ENCODE measurements at places on chromosomes 4 and X.

- DNase-seq = no peak
These were observed 98.8 kb upstream of the SPRY1 start for GRCh38 chr4:123297836-123298235.

DNA sequence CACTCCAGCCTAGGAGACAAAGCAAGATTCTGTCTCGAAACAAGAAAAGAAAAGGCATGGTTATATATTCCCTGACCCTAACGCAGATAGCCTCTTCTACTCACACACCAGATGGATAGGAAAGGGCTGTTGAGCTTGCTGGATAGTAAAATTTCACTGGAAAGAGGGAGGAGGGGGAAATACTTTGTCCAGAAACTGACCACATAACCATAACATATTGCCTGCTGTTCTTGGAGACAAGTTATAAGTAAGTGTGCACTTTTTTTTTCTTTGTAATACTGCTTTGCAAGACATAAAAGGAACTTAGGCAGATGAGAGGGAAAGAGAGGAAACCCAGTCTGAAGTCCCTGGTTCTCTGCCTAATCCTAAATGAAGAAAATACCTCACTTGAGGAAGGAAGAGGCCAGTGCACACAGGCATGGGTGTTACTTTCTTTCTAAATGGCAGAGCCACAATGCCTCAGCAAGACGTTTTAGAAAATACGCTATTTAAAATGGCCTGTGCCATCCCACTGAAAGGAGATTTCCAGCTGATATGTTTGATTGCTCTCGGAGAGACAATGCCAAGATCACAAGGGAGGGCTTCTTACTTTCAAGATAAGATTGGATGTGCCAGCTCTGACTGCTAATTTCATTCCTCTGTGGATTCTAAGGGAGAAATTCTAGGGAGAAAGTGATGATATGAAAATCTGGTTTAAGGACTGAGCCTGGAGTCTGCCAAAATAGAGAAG lies 140.6 kb downstream of the DCTD start:
- DNase-seq = no peak

DNA sequence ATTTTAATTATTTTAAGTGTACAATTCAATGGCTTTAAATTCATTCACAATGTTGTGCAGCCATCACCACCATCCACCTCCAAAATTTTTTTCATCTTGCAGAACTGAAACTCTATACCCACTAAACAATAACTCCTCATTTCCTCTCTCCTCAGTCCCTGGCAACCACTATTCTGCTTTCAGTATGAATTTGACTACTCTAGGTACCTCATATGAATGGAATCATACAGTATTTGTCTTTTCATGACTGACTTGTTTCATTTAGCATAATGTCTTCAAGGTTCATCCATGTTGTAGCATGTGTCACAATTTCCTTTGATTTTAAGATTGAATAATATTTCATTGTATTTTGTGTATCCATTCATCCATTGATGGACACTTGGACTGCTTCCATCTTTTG lies 46.9 kb downstream of the KIF4A start:
- no peak for DNase-seq

DNA sequence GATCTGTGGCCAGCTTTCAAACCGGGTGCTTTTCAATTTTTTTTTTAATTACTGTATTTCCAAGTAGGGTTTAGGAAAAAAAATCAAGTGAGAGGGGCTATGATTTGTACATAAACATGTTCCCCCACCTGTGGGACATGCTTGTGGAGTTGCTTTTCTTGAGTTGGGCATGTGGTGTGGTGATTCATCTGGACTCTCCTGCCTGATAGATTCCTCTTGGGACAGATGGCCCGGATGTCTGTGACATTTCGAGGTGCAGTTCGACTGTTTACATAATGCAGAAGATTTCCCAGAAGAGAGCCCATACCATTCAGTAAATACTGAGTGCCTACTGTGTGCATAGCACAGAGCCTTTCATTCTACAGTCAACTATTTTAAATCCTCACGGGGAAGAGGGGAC lies 49.9 kb downstream of the DOCK11 start:
- no peak for DNase-seq

- DNase-seq = no peak
These were observed 37.4 kb downstream of the RUFY3 start for GRCh38 chr4:70759126-70759525.

Measured in hypothalamus (tissue), 51 donors.